ENCODE measurements at places on chromosomes 12 and 14.

DNA sequence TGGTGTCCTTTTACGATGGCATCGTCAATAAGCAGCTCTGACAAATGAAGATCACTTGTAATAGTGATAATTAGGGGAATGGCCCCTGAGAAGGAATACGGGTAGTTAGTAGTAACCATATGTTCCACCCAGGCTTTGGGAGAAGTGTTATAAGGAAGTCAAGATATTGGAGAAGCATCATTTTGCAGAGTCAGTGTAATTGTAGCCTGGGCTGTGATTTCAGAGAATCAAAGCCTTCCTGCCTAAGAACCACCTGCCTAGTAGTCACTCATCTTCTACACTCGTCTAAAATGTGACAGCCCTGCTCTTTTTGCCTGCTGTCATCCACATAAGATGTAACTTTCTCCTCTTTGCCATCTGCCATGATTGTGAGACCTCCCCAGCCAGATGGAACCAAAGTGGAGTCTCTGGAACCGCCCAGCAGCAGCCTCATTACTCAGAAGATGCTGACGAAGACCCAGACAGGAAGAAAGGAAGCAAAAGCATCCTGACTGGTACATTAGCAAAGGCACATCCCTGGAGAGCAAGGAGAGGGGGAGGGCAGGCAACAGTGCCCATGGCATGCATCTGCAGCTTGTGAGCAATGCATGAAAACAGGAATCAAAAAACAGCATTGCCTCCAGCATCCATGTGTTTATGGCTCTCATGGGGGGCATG is 12.6 kb upstream of the EDDM3A start:
- peak; percentile 86 for DNase-seq

- DNase-seq = no peak
Measured at GRCh38 chr12:49626169-49626835, 2.9 kb downstream of the PRPF40B start.

GRCh38 chr12:71474791-71475190 is 35.2 kb downstream of the LGR5 start:
- DNase-seq = no peak

DNA sequence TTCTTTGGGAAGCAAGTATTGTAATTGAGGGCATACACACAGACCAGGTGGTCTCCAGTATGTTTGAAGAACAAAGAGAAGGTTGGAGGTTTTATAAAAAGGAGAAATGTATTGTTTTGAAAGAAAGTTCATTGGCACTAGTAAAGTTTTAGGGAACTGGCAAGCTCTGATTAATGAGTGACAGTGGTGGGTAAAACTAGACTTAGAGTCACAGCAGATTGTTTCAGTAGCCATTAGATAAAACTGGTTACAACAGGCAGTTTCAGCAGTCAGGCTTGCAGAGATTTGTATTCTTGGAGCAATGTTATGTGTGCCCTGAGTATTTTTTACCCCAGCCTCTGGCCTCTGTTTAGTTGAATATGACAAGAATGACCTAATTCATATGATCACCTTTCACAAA is 49.1 kb upstream of the ARID2 start:
- DNase-seq = no peak

GRCh38 chr12:7016958-7017571 is 1.2 kb downstream of the LPCAT3 start:
- DNase-seq = no peak

- DNase-seq = peak; percentile 2
Measured at GRCh38 chr14:36056845-36057244, 119.7 kb downstream of the PTCSC3 start.

GRCh38 chr12:6443361-6443983 is 1.3 kb upstream of the CD27 start:
- DNase-seq = no peak

- no peak for DNase-seq
Measured at GRCh38 chr12:33588725-33589405, 149.2 kb upstream of the SYT10 start.

GRCh38 chr12:14612898-14613445 is 45.3 kb upstream of the PLBD1 start:
- DNase-seq = no peak

DNA sequence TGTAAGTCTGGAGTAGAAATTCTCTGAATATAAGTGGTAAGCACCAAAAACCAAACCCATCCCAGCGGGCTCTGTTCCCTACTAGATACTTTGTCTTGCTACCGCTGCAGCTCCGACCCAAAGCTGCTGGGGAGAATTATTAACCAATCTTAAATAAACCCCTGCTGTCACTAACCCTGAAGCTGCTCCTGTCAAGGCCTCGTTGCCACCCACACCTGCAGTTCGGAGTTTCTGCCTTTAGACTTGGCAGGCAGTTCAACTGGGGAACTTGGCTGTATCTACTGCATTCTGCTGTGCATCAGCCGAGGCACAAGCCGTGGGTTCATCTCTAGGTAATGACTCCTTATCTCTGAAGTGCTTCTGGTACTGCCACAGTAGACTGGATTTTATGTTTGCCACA is 55.5 kb downstream of the PPM1A start:
- no peak for DNase-seq
